ENCODE measurements at places on chromosomes 7 and 10.

GRCh38 chr7:149615690-149616270, 118.2 kb upstream of the ZNF746 start:
- DNase-seq, result no peak

DNA sequence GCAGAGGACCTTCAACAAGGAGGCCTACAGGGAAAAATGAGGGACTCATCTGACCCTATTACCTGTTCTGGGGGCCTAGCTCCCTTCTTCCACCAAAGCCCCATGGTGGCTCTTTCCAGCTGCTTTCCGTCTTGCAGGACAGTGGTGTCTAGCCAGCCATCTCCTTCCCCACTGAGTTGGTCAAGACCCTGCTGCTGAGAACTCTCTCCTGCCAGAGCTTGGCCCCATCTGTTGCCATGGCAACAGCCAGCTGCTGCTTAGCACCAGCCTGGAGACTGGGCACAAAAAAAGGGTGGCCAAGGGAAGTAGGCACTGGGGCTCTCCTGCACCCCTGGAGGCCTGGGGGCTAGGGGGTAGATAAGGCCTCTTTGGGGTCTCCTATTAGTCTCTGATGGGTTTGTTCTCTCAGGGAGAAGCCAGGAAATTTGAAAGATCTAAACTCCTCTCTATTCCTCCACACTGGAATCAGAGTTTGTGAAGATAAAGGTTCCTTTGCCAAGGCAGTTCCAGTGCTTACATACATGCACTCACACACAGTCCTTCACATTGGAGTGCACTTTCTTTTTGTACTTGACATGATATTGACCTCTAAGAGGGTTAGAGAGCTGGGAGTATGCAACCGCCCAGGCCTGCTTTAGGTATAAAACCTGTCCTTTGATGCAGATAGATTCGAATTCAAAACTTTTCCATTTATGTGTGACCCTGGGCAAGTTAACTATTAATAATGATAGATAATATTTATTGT, 15.8 kb downstream of the TSPAN33 start:
- DNase-seq, result no peak

GRCh38 chr7:95435422-95435780, 573 bp upstream of the PON2 start:
- DNase-seq, result no peak

- no peak for DNase-seq
Measured at GRCh38 chr10:116371737-116372136, 47.5 kb downstream of the CCDC172 start.

DNA sequence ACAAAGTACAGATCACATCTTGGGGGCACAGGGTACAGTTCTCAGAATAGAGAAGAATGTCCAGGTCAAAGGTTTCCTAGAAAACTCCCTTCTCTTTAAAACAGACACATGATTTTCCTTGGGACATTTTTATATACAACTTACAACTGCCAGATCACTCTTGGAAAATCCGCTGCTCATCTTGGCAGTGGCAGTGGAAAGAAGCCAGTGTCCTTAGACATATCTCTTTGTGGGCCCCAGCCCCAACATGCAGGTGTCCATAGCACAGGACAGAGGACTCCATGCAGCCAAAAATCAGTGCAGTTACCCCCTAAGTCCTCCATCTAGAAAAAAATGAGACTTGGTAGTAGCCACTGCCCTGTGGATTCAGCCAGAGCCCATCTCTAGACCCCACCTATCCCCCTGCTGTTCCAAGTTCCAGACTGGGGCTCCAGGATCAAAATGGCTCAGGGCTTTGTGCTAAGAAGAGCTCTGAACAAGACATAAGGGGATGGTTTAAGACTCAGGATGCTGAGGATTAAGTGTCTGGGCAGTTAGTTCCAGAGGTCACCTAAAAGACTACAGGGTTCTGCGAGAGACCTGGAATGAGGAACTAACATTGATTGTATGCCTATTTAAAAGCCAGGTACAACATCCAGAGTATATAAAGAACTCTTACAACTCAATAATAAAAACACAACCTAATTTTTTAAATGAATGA, 34.4 kb downstream of the HIPK2 start:
- no peak for DNase-seq

DNA sequence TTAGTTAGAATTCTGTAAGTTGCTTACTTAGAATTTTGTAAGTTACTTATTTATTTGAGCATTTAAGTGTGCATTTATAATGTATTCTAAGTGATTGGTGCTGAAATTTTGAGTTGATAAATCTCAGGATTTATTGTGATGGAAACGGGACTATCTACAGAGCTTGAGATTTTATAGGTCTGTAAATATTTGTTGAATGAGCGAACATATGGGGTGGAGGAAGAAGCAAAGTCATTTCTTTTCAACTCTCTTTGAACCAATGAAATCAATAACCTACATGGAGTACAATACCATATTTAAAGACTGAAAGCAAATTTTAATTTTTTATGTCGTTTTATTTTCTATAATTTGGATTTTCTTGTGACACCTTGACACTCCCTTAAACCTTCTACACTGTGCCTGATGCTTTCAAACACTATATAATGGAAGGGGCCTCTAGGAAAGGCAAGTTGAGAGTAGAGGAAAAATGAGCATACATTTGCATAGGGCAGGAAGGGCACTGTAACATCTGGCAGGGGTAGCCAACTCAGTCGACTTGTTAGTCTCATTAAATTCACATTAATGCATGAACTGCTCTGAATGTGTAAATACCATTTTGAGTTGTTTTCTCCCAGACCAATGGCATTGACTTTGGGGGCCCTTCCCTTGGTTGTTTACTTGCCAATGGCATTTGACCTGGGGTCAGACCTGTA, 204.2 kb downstream of the DYNC1I1 start:
- DNase-seq, result no peak

GRCh38 chr7:78176171-78176570, 377.6 kb downstream of the PHTF2 start:
- no peak for DNase-seq

DNA sequence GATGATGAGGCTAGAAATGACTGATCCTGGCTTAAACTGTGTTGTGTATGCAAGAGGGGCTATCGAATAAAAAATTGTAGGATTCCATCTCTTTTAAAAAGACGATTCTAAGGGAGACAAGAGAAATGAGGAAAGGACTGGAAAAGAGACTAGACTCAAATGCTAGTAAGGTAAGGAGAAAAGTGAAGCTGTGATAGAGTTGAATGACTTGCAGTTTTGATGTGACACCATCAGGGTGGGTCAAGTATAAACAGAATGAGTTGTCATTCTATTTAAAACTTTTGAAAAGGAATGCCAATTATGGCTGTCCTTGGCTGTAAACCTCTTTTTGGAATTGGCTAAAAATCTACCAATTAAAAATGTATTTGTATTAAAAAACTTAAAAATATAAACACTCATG, 184.5 kb upstream of the PHF14 start:
- DNase-seq, result no peak

- no peak for DNase-seq
Measured at GRCh38 chr7:31937982-31938381, 132.2 kb downstream of the PDE1C start.

Data from nucleus accumbens (tissue), 56 donors.